ENCODE measurements at places on chromosomes 6 and 20.

- no peak for DNase-seq
Measured at GRCh38 chr6:44540881-44541280, 153.4 kb downstream of the CDC5L start.

DNA sequence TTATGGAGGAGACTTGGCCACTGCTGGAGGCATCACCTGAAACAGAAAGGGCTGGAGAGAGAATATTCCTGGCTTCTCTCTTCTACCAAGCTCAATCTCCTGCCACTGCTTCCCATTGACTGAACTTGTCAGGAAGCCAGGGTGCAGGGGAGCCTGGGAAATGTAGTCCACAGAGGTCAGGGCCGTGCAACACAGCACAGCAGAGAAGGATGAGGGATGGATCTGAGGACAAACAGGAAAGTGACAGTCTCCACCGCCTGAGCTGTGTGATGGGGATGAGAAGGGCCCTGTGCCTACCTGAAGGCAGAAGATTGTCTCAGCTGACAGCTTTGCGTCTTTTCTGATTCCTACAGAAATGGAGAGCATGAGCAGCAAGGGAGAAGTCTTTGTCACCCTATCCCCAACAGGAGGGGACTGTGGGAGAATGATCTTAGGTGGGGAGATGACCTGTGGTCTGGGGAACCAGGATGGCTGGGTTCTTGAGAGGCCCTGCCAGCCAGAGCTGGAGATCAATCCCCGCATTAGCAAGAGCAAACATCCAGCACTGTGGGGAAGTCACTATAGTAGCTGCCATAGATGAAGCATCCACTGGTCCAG lies 114.2 kb downstream of the SNX5 start:
- peak; percentile 51 for DNase-seq

- DNase-seq = peak; percentile 11
Measured at GRCh38 chr6:38364127-38364526, 275.6 kb downstream of the BTBD9 start.

DNA sequence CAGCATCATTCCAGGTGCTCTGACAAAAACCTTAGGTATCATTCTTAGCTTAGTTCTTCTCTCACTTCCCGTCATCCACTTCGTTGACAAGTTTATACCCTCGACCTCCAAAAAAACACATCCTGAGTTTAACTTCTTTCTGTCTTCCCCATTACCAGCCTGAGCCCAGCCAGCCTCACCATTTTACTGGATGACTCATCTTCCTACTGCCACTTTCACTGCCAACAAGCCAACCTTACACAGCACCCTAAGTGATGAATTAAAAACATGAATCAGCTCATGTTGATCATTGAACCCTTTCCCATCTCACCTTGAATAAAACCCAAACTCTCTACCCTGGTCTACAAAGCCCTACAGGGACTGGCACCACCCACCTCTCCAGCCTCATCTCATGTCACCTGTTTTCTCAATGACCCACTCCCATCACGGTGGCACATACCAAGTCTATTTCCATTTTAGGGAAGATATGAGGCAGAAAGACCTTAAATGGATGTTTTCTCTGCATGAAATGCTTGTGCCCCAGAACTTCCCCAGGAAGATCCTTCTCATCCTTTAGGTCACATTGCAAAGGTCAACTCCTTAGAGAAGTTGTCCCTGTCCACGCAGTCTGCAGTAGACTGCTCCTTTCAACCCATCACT lies 9.9 kb upstream of the UST start:
- no peak for DNase-seq

DNA sequence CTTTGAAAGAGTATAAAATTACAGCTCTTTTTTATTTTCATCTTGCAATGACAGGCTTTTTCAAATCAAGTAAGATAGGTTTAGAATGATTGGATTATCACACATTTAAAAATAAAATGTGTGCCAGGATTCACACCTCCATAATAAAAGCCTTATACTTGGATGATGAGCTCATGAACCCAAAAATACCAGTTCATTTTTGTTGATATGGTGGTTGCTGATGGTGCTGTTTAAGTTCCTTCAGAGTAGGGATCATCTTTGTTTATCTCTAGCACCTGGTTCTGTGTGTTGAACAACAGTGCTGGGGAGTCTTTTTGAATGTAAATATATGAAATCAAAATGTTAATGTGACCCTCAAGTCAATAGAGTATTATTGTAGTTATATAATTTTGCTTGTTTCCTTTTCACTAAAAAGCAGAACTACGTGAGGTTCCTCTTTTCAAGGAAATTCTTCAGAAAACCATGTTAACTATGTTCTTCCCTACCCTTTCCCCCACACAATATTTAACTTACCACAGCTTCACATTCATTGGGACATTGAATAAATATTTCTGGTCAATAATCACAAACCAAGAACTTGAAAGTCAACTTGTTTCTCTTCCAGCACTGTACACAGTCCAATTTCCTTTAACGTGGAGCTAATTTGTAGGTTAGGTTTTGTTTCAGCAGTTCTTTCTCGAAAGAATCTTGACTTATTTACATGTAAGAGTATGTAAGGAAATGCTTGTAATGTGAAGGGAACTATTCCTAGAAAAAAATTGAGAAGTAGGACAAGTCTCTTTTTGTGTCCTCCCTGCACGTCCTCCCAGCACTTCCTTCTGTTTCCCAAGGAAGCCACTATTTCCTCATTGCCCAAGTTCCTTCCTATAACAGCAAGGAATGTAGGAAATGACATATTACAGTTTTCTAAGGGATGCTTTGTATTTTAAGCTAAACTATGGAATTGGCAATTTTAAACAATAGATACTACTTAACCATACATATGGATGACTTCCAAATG lies 945.9 kb upstream of the CITED2 start:
- peak; percentile 20 for DNase-seq

DNA sequence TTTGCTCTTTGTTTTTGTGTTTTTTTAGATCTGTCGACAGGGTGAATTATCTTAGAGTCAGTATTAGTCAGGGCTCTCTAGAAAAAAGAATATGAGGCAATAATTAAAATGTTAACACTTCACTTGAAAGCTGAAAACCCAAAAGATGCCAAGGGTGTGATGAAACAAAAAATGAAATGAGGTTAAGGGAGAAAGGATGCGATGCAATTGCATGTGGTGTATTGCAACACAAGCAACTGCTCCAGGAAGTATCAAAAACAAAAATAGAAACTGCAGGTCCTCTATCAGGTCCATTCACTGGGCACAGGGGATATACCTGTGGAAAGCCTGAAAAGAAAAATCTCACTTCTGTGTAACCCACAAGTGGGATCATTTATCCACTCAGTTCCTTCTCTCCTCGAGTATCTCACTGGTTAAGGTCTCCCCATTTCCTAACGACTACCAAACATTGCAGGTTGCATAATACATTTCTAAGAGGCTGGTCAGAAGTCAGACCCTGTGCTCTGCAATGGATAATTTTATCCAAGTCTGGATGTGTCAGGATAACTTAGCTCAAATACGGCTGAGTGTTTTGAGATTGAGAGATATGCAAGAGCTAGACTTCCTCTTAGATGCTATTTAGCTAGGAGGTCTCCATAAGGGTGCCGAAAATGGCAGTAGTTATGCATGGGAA lies 257.7 kb upstream of the GJE1 start:
- DNase-seq = peak; percentile 51

DNA sequence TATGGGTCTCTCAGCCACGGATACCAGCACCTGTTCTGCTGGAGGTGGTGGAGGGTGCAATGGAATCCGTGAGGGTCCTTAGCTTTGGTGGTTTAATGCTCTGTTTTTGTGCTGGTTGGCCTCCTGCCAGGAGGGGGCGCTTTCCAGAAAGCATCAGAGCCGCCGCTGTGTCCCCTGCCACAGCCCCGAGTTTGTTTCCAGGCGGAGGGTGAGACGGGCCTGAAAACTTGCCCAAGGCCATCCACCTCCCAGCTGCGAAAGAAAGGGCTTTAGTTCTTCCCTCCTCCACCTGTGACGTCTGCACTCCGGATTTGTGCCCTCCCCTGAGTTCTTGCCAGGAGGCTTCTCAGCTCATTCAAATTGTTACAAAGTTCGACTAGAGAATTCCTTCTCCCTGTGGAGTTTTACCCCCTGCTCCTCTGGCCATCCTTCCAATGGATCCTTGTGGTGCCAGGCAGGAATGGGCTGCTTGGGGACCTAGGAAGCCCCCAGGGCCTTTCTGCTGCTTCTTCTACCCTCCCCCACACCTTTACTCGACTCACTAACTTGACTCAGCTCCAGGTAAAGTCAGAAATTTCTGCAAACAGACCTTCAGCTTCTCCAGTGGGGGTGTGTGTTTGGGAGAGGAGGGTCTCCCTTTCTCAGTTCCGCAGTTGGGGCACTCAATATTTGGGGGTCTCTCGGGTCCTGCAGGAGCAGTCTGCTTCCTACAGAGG lies 873.7 kb downstream of the KIF16B start:
- DNase-seq = no peak

- no peak for DNase-seq
Measured at GRCh38 chr6:73548458-73549446, 27.9 kb upstream of the EEF1A1 start.

- DNase-seq = no peak
Measured at GRCh38 chr20:59393142-59393541, 92.7 kb downstream of the EDN3 start.

- peak; percentile 41 for DNase-seq
Measured at GRCh38 chr6:35259948-35260590, 534 bp downstream of the ZNF76 start.
